Substantia nigra (tissue), 51 donors: ENCODE measurements at places on chromosomes 6 and 20.

DNA sequence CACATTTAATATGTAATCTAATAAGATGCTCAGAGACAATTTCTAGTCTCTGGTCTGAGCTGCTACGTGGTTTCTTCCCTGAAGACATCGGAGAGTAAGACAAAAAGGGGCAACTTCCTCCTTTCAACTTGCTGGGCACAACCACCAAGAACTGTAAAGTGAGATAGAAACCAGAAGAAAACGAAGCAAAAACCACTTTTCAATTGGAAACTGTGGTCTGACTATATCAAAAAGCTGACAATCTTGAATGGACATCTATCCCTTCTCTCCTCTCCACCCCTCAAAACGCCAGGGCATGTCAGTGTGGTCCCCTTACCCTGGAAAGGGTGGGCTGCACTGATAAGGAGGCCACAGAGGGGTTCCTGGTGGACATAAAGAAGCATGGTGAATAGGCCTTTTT is 269.1 kb downstream of the CD83 start:
- no peak for DNase-seq

DNA sequence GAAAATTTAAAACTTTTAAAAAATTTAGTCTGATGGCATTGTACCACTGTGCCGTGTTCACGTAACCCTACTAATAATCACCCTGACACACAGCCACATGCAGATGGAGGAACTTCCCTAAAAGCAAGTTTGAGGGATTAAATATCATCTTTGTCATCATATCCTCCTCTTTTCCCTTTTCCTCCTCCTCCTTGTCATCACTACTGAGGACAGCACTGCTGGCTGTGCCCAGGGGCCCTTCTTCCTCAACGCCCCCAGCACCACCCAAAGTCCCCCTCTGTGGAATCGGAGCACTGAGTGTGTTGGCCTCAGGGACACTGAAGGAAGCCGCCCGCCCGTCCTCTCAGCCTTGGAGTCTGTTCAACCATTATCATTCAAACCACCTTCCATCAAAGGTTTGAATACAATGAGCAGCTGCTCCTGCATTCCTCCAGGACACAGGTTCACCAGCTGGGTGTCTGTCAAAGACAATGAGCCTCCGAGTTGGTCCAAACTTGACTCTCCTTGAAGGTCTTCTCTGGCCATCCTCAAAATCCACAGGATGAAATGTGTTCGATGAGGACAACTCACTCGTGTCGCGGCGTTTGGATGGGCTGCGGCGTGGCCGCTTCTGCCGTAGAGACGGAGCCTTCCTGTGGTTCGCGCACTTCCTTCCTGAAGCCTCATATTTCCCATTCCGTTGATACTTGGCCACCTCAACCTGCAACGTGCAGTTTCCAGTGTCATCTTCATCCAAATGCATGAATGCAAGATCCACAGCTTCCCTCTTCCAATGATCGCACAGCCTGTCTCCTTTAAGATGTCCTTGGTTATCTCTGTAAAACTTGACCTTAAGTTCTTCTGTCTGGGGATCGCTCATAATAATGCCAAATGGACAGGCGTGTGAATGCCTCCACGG is 23.3 kb downstream of the NQO2 start:
- DNase-seq: no peak

DNA sequence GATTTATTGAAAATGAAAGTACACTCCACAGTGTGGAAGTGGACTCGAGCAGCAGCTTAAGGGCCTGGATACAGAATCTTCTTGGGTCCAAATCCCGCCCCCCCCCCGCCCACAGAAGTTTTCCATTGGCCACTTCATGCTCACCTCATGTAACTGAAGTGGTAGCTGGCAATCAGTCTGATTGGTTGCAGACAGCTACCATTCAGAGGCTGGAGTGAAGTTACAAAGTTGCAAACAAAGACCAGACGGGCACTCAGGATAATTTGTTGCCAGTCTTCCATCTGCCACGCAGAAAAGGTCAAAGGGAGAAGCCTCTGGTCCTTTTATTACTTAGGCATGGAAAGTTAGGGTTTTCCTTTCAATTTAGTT is 25.8 kb upstream of the FABP7 start:
- no peak for DNase-seq

DNA sequence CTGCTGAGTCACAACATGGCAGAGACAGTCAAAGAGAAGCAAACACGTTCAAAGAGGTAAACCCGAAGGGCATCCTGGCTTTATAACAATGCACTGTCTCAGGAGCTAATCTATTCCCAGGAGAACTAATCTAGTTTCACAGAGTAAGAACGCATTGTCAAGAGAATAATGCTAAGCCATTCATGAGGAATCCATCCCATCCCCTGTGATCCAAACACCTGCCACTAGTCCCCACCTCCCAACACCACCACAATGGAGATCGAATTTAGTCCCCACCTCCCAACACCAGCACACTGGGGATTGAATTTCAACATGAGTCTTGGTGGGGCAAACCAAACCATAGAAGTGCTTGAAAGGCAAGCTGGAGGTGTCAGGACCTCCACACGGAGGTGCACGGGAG is 231.5 kb upstream of the ID4 start:
- DNase-seq: no peak

GRCh38 chr20:8656335-8656734 is 412.6 kb upstream of the PLCB4 start:
- DNase-seq: no peak

GRCh38 chr20:6838181-6838826 is 70.8 kb downstream of the BMP2 start:
- no peak for DNase-seq
